ENCODE measurements at places on chromosomes 11 and 22. TPM values are rescaled to one million over a fixed set of nuclear protein-coding genes. Genes with fewer than 3 reads are reported as not detected.

Gene MAJIN
- not detected for total RNA-seq

Gene CHRDL2
- total RNA-seq, result 0.52 TPM

Gene SLC22A25
- not detected for total RNA-seq

Gene WT1
- not detected for total RNA-seq

Gene KRTAP5-8
- not detected for total RNA-seq

Gene LARGE1
- 12.5 TPM for total RNA-seq

Gene RBMXL2
- not detected for total RNA-seq

Gene MUC5B
- not detected for total RNA-seq

Gene MOV10L1
- 2.1 TPM for total RNA-seq

Gene PDGFB
- total RNA-seq, result 8.9 TPM

Gene SLC1A2
- total RNA-seq, result 1.6 TPM

Gene BATF2
- total RNA-seq, result 0.52 TPM

Measured in skeletal muscle tissue (tissue), 5 donors.